ENCODE measurements at places on chromosomes 12 and 14.

GRCh38 chr12:63387771-63388170 is 236.8 kb upstream of the AVPR1A start:
- no peak for DNase-seq

- no peak for DNase-seq
These were observed 47.6 kb upstream of the PSMA6 start for GRCh38 chr14:35244542-35244941.

DNA sequence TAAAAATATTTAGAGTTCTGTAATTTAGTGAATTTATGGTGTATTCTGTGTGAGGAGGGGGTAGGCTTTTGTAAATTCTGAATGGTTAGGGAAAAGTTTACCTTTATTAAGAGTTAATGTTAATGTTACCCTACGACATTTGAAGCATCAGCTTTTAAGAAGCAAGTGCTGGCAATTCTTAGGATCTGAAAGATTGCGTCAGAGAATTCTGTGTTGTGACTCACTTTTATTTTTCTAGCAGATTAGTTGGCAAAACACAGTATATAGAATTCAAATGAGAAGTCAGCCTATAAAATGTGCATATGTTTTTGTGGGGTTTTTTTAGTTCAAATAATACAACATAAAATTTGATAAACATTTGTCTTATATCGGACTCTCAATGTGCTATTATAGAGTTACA is 97.6 kb downstream of the RAD52 start:
- DNase-seq = no peak

GRCh38 chr14:55272387-55272786 is 1.2 kb downstream of the FBXO34 start:
- DNase-seq = no peak

DNA sequence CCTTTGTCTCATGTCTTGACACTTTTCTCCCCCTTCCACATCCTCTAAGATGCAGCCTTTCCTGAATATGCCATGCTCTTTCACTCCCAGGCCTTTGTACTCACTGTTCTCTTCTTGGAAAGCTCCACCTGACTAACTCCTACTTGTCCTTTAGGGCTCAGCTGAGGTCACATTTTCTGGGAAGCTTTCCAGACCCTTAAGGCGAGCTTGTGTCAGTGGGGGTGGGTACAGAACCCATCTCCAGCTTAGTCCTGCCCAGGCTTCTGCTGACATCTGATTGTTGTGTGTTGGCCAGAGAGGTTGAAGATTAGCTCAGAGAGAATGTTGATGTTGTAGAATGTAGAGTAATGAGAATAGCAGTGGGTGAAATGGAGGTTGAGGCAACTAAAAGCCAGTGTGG is 2.9 kb upstream of the TSFM start:
- DNase-seq = no peak

DNA sequence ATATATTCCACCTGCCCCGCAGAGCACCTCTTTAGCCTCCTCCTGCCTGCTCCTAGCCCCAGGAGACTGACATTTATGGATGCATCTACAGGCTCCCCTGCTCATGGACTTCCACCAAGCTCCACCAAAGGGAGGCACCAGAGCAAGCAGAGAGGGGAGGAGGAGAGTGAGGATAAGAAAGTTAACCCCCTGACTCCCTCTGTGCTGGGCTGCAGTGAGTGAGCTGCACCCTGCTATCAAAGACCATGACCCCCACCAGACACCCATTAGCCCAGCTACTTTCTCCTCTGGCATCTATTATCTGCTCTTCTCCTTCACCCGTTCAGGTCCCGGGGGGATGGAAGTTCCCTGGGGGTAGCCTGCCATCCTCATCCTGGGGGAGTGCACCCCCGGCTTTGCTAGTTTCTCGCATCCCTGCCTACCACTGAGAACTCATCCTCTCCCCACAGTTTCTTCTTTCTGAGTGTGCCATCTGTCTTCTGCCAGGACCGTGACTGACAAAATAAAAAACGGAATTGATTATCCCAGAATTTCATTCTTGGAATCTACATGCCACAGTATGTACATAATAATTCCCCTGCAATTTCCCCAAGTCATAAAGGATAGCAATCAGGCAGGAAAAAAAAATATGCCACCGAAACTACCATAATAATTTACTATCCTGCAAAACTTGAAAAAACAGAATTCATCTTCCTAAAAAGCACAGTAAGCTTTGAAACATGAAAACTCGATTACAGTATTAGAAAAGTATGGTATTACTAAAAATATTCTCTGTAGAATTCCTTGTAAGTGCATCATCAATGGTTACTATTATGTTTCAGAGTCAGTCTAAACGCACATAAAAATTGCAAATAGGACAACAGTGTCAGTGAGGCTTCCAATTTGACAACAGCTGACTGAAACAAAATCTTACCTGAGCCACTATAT is 45.2 kb downstream of the FOXN3 start:
- no peak for DNase-seq

GRCh38 chr12:974271-974862 is 16.7 kb upstream of the ERC1 start:
- DNase-seq = no peak

- no peak for DNase-seq
These were observed 164.7 kb downstream of the ADGRD1 start for GRCh38 chr12:131118371-131118770.

GRCh38 chr14:105879503-105879866 is 353.1 kb downstream of the TMEM121 start:
- DNase-seq = no peak

DNA sequence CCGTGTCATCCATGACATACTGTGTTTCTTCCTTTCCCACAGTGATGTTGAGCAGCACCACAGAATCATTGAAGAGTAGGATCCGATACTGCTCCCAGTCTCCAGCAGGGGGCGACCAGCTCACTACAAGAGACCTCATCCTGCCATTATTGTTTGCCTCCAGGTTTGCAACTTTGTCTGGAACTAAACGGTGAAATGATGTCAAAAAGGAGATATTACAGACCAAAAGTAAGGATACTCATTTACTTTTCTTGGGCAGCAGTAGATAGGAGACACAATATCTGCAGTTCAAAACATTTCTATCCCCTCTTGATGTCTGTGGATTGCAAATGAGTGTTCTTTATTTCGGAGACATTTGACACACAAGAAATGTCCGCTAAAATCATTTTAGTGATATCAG is 47.2 kb downstream of the PTPRB start:
- DNase-seq = peak; percentile 20

DNA sequence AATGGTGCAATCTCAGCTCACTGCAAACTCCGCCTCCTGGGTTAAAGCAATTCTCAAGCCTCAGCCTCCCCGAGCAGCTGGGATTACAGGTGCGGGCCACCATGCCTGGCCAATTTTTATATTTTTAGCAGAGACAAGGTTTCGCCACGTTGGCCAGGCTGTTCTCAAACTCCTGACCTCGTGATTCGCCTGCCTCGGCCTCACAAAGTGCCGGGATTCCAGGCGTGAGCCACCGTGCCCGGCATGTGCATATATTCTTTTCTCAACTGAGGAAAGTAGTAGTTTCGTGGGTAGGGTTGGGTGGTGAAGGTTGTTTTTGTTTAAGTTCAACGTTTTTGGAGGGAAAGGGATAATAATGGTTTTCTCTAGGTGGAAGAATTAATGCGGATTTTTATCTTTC is 94.2 kb upstream of the CEP83 start:
- no peak for DNase-seq

GRCh38 chr12:76030341-76031080 is 1.1 kb downstream of the PHLDA1 start:
- DNase-seq = no peak

- no peak for DNase-seq
These were observed 12.5 kb downstream of the CIT start for GRCh38 chr12:119864591-119864990.

- DNase-seq = no peak
These were observed 25.3 kb downstream of the PLEKHG3 start for GRCh38 chr14:64729386-64730060.

DNA sequence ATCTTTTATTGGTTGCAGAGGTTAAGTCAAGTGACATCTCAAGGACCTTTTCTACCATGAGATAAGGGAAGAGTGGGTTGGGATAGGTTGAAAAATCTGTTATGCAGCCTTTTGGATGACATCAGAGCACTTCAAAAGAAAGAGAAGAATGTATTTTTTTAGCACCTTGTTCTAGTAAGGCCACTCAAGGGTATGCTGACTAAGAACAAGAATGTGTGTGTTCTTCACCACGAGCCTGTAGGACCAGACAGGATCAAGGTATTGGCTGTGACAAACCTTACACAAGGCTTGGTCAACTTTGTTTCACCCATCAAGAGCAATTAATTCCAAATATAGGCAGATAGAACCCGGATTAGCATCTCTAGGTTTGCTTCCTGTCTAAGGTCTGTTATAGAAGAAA is 142.5 kb downstream of the SAMD4A start:
- no peak for DNase-seq

DNA sequence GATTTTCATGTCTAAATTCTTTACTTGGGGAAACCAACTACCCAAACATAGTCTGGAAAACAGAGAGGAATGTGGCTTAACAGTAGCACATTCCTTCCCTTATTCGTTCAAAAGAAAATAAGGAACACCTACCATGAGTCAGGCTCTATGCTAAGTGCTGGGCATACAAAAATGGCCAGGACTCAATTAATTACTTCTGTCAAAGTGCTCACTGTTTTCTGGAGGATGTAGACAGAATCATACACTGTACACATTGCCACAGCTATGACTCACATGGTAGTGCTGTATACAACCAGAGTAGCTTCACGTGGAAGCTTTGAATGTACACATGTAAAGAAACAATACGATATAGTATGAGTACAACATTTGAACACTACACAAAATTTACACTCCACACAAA is 50.1 kb downstream of the SLC25A21 start:
- DNase-seq = no peak

GRCh38 chr12:125860672-125861288 is 795.5 kb downstream of the AACS start:
- no peak for DNase-seq

- DNase-seq = no peak
These were observed 29.3 kb downstream of the CD9 start for GRCh38 chr12:6229224-6230218.

GRCh38 chr12:99390707-99391106 is 256.8 kb upstream of the GARIN6 start:
- DNase-seq = no peak

- DNase-seq = no peak
These were observed 49.1 kb downstream of the FAM222A start for GRCh38 chr12:109762673-109763191.

DNA sequence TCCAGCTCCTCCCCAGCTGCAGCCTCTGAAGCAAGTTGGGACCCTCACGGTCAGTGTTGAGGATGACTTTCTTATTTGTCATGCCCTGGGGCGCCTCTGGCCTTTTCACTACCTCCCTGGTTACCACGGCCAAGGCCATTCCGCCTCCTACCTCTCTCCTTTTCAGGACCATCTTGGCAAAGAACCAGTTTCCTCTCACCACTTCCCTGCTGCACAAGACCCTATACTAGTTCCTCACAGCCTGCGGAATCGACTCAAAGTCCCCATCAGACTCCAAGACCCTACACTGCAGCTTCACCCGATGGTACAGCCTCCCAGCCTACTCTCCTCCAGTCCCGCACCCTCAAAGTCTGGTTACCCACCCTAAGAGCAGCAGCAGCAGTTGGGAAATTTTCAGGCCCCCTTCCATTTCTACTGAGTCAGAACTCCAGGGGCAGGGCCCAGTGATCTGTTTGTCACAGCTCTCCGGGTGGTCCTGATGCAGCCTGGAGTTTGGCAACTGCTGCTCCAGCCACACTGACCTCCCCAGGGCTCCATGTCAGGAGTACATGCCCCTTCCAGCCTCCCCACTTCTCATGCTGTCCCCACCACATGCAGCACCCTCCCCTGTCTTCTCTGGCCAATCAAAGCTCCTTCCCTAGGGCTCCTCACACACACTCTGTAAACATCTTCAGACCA is 5.4 kb downstream of the VWF start:
- no peak for DNase-seq

DNA sequence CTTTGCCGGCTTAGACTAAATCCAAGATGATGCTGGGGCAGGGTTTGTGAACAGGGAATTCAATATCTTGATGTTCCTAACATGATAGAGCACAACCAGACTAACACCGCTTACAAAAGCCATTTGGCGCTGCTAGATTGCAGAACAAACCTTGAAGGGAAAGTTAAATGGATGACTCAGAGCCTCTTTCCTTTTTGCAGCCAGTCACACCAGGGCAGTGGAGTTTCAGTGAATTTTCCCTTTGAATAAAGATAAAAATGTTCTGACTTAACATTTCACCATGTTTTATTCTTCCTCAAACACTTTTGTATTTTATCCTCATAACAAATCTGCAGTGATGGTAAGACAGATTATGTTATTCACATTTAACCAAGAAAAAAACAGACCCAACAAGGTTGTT is 47.3 kb downstream of the PDE6H start:
- DNase-seq = no peak

DNA sequence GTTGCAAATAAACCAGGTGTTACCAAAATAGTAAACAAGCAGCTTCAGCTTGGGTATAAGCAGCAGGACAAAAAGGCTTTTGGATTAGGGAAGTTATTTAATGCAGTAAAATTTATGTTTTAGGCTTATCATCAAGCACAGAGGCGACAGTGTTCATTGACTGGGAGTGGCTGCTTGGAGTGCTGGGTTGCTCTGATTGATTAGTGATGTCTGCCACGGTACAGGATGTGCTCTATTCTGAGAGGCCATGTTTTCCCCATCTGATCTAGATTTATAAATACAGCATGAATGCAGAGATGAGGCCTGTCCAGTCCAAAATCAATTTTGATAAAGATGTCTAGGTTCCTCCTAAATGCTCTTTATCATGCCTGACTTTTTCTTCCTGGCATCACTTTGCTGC is 83.5 kb downstream of the MAP1LC3B2 start:
- no peak for DNase-seq

- no peak for DNase-seq
These were observed 164.8 kb downstream of the NPAS3 start for GRCh38 chr14:33103489-33103888.

GRCh38 chr12:4734625-4735340 is 14.6 kb downstream of the GALNT8 start:
- no peak for DNase-seq

DNA sequence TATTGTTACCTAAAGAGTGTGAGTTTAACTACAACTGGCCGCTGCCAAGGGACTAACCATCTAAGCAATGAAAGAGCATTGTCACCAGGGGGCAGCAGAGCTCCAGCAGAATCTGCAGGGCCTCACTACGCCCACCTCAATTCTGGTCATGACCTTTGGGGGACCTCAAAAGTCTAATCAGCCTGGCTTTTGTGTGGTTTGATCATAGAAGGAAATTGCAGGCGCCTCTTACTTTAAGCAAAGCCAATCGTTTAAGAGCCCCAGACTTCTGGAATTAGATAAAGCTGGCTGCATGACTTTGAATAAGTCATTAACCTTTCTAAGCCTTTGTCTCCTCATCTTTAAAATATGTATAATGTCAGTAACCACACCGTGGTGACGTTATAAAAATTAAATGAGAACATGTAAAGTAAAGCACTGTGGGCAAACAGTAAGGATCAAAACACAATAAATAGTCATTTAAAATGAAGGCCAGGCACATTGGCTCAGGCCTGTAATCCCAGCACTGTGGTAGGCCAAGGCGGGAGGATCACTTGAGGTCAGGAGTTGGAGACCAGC is 58.6 kb downstream of the TBX3 start:
- DNase-seq = peak; percentile 2
